ENCODE measurements at places on chromosomes 2 and 18. TPM values are rescaled to one million over a fixed set of nuclear protein-coding genes. Genes with fewer than 3 reads are reported as not detected.

- DNase-seq: peak; percentile 65
Observed at GRCh38 chr2:219836647-219837177, 209.3 kb downstream of the SLC4A3 start.

- DNase-seq: no peak
Observed at GRCh38 chr2:236170590-236171165, 2.5 kb upstream of the GBX2 start.

DNA sequence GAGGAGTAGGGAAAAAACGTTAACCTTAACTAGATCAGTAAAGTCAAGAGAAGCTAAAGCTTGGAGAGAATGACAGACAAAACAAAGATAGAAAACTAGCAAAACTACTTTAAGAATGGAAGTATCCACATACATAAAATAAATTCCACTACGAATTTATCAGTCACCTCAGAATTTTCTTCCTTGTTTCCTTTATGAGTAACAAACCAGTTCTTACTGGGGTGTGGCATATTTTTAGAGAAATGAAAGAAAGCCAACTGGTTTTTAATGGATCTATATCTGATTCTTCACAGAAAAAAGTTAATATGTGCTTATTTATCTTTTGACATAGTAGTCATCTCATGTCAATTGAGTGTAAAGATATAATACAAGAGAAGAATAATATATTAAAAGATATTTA, 2033.7 kb upstream of the CELF4 start:
- DNase-seq: no peak

DNA sequence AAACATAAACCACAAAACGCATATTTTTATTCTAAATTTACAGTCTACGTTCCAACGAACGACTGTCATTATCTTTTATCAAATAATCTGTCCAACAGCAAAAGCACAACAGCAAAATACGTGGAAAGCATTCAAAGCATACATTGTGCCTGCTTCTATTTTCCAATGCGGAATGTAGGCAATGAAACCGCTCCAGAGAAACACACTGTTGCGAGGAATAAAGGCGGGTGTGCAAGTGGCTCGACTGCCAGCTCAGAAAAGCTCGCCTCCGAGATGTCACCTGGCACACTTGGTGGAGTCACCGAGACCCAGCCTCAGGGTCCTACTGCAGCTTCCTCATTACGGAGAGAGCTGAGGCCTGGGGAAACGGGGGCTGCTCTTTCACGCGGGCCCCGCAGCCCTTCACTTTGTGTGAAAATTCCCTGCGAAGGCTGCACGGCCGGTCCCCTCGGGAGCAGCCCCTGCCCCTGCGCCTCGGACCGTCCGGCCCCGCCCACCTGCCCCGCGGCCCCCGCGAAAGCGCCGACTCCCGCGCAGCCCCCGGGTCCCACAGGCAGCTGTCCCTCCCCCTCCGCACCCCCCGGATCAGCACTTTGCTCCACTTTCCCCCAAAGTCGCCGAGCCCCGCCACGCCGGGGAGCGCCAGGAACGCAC, 752 bp downstream of the MGAT4A start:
- DNase-seq: peak; percentile 35

DNA sequence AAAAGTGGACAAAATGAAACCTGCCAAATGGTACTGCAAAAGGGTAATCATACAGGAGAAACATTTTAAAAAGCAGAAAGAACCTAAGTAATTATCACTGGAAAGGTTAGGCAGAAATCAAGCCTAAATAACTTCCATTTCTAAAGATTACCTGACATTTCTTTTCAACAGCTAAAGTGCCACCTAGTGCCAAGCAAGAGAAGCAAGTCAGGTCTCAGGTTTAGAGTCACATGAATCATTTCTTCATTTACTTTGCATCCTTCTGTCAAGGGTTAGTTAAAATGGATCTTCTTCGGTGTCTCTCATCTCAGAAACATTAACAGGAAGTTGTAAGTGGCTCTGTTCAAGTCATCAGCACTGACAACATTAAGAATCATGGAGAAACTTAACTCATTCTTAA, 90.3 kb downstream of the AKAIN1 start:
- DNase-seq: peak; percentile 48

- peak; percentile 92 for DNase-seq
Observed at GRCh38 chr2:48566592-48567310, 36.8 kb downstream of the STON1 start.

DNA sequence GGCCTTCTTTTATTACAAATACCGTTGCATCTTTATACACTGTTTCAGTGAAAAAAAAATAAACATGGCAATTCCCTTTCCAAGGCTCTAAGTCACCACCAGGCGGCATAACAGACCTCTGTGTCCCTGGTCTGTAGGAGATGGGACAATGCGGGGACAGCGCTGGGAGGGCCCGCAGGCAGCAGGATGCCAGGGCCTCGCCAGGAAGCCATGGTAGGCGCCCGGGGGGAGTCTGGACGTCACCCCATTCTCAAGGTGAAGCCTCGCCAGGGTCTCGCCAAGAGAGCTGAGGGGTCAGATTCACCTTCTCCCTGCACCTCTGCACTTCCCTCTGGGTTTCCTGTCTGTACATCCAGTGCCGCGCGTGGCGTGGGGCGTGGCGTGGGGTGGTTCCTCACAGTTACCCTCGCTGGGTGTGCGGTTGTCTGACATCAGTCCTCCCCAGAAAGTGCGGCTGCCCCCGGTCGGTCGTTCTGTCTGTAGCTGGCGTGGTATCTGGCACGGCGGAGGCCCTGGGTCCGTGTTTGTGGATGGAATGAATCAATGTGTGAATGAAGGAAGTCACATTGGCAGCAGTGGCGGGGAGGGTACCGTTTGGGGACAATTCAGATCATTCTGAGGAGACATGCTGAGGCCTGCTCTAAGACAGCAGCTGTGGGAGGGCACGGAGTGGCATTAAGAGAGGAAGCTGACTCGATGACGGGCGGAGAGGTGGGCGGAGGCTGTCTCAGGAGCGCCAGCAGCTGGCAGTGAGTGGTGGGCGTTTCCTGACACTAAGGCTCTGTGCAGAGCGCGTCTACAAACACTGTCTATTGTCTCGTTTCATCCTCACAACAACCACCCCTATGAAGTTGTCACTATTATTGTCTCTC, 46.0 kb downstream of the LRRFIP1 start:
- peak; percentile 75 for DNase-seq

GRCh38 chr18:65544701-65545100, 206.1 kb upstream of the CDH7 start:
- no peak for DNase-seq

DNA sequence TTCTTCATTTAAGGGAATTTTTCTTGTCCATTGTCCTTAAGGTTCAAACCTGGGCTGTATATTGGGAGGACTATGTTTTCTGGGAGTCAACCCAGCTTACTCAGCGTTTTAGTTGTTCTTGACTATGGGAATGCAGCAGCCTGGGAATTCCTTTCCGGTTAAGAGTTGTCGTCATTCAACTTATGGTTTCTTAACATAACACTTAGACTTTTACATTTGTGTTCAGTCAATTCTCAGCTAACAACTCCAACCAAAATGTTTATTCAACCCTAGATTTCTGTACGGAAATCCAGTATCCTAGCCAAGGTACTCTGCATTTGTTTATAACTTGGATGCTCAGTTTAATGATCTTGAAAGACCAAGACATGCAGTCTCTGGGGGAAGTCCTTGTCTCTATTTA, 960.9 kb downstream of the CBLN2 start:
- DNase-seq: no peak

DNA sequence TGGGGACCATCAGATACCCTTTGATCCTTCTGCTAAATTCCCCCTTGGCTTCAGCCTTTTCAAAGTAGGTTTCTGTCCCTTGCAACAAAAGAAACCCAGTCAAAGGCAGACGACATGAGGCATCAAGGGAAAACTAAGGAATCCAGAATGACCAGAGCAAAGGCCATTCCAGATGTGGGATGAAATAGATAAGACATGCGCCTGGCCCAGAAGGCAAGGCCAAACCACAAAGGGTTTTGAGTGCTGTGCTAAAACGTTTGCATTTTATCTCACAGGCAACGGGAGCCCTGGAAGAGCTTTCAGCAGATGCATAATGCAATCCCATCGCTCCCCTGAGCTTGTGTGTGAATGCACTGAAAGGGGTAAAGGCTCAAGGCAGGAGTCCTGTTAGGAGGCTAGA, 17.7 kb downstream of the CXCR1 start:
- DNase-seq: no peak

GRCh38 chr18:4734021-4734420, 278.9 kb upstream of the DLGAP1 start:
- no peak for DNase-seq

GRCh38 chr2:105787376-105788318, 42.9 kb downstream of the NCK2 start:
- DNase-seq: no peak

DNA sequence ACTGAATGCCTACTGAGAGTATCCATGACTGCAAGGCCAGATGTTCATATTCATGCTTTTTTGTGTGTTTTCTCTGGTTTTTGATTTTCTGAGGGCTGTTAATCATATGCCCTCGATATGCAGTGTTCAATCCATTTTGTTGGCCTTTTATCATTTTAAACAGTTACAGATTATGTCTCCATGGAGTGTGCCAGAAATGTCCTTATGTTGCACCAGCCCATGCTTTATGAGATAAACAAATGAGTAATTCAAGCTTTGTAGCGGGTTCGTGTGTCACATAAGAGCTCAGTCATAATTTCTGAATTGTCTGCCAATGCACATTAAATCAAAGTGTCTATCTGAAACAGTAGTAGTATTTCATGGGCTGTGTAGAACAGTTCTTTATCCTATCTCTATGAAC, 583.0 kb downstream of the THSD7B start:
- DNase-seq: no peak

DNA sequence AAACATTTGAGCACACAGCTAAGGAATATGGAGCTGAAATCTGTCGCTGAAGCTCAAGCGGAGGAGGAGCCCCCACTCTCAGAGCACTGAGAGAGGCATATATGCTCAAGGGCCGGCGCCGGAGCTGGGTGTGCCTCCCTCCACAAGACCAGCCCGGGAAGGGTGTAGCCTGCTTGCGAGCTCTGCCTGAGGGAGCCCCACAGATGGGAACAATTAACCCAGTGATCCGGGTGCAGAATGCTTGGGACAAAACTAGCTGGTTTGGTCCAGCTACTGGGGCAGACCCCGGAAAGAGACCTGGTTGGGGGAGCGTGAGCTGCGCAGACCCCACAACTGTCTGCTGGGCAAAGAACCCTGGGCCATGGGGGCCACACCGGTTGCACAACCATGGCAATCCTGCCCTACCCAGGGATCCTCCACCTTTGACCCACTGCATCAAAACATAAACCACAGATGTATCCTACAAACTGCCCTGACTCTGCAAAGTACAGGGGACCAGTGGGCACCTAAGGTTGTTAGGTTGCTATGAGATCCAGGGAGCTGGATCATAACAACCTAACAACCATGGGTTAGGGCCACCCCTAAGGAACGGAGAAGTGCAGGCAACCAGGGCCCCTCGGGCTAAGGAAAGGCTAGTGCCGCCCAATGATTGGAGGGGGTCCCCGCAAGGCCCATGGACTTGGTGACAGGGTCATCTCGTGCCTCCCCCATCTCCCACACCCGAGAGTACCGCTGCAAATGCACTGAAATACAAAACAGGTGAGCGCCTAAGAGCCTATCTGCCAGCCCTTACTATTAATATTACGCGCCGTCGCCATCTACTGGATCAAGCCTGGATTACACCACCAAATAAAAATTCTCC, 53.4 kb upstream of the SCN1A start:
- DNase-seq: peak; percentile 72

DNA sequence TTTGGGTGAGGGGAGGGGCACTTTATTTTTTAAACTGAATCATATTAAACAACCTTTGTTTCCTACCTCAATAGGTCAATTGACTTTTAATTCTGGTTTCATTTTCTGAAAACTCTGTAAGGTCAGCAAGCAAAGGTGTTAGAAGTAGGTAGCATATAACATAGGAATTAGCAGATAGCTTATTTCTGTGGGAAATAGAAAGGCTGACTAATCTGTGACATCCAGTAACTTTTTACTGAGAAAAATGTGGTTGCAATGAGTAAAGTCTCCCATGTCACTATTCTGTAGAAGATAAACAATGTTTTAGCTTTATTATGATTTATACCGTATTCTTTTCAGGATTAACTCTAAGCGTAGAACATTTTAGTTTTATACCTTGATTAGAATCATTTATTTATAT, 240.4 kb downstream of the PLCL1 start:
- no peak for DNase-seq

DNA sequence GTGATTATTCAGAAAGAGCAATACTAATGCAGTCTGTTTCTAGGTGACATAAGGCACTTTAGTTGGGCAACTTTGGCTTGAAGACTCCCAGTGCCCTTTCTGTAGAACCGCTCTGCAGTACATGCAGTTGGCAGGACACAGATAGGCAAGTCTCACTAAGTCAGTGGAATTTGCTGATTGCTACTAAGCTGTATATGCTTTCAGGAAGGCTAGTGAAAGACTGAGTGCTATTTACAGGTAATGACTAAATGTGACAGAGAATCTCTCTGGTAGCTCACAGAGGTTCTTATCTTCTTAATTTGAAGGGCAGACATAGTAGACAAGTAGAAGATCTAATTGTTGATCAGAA, 243.0 kb downstream of the WDPCP start:
- DNase-seq: no peak

DNA sequence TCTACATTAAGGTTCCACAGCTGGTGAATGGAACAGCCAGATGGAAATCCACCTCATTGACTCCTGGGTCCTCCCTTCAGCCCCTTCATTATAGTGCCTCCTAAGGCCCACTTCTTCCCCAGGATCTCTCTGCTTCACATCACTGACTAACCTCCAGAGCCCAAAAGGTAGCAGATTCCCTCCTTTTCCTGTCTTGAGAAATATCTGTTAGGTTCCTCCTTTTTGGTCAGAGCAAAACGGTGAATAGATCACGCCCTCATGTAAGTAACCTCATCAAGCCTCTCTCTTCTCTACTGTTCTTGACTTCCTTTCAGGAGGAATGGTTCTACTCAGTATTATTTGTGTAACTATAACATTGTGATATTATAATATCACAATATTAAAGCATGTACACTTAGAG, 155.0 kb upstream of the SRD5A2 start:
- DNase-seq: no peak

DNA sequence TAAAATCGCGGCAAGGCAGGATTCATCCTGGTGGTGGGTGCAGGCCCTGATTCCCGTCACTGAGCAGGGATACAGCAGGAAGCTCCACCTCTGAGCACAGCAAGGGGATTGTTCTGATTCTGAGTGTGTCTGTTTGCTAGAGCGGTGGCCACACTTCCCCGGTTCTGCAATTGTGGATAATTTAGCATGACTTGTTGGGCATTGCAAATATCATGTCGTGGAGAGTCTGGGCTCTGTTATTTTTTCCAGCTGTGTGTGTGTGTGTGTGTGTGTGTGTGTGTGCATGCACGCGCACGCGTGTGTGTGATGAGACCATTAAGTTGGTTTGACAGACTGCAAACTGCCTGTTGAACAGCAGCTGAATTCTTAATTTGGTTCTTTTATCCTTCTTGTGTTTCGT, 4.1 kb upstream of the TMEM18 start:
- DNase-seq: no peak

SLC11A1 gene
- 0.11 TPM for total RNA-seq

MTERF4 gene
- 10.8 TPM for total RNA-seq

ABCB11 gene
- 0.03 TPM for total RNA-seq
